ENCODE measurements at places on chromosomes 11 and 22. TPM values are rescaled to one million over a fixed set of nuclear protein-coding genes. Genes with fewer than 3 reads are reported as not detected.

DNA sequence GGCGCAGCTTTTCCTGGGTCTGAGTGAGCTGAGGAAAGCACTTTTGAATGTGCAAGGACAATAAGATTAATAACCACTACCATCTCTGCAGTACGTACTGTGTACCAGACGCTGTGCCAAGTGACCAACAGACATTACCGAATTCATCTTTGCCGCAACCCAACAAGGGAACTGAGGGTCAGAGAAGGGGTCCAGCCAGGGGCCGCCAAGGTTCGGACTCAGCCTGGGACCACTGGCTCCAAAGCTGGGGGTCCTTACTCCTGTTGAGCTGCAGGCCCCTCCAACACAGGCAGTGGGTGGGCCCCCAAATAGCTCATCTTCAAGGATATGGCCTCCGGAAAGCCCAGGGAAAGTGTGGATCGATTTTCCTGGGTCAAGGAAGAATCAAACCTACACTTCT lies 55.0 kb upstream of the EMID1 start:
- peaks cover 3% of the 10 kb centered on the region for H3K36me3 ChIP-seq
- H3K4me3 ChIP-seq, result no peak overlapping the region
- no peaks in the 10 kb centered on the region for H3K27me3 ChIP-seq
- H3K4me1 ChIP-seq, result peaks cover 6% of the 10 kb centered on the region

DNA sequence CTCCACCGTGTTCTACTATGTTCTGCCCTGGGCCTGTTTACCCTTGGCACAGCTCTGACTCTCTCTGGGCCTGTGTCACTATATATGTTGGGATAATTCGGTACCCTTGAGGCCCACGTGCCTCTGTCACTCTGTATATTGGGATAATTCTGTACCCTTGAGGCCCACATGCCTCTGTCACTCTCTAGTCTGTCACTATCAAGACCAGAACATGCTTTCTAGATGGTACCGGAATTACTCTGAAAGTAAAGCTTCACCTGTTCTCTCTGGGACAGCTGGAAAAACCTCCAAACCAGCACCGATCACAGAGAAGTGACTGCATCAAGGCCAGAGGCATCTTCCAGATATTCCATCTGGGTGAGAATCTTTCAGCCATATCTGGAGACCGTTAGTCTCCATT lies 9.3 kb upstream of the FCHSD2 start:
- no peak overlapping the region for H3K27ac ChIP-seq
- DNase-seq, result no peak
- no peaks in the 10 kb centered on the region for H3K27me3 ChIP-seq
- H3K36me3 ChIP-seq, result no peaks in the 10 kb centered on the region
- H3K4me3 ChIP-seq, result no peak overlapping the region

DNA sequence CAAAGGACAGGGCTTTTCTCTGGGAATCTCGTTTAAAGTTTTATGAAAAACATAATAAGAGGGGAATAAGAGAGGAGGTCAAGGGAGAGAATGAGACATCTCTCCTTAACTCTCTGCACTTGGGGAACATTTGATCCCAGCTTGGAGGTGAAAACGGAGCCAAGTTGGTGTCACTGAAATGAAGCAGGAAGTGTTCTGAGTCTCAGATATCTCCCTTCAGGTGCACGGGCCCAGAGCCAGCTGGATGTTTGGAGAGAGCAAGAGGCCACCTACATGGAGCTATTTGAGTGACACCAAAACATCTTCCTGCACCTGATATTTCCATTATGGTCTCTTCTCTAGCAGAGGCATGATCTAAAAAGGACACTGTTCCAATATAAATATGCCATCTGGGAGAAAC lies 85.7 kb downstream of the BLID start:
- H3K4me3 ChIP-seq, result no peak overlapping the region
- no peaks in the 10 kb centered on the region for H3K36me3 ChIP-seq
- H3K4me1 ChIP-seq, result no peaks in the 10 kb centered on the region
- H3K27me3 ChIP-seq, result no peaks in the 10 kb centered on the region
- H3K27ac ChIP-seq, result no peak overlapping the region

- H3K4me3 ChIP-seq, result no peak overlapping the region
- peak overlapping the region; percentile 40 for H3K27ac ChIP-seq
- no peaks in the 10 kb centered on the region for H3K27me3 ChIP-seq
Observed at GRCh38 chr22:45612940-45613339, 58.7 kb upstream of the ATXN10 start.

GRCh38 chr11:15621565-15621964 lies 506.8 kb downstream of the INSC start:
- H3K36me3 ChIP-seq, result no peaks in the 10 kb centered on the region
- no peak overlapping the region for H3K27ac ChIP-seq
- no peaks in the 10 kb centered on the region for H3K4me1 ChIP-seq
- DNase-seq, result no peak
- no peaks in the 10 kb centered on the region for H3K27me3 ChIP-seq
- no peak overlapping the region for H3K4me3 ChIP-seq

DNA sequence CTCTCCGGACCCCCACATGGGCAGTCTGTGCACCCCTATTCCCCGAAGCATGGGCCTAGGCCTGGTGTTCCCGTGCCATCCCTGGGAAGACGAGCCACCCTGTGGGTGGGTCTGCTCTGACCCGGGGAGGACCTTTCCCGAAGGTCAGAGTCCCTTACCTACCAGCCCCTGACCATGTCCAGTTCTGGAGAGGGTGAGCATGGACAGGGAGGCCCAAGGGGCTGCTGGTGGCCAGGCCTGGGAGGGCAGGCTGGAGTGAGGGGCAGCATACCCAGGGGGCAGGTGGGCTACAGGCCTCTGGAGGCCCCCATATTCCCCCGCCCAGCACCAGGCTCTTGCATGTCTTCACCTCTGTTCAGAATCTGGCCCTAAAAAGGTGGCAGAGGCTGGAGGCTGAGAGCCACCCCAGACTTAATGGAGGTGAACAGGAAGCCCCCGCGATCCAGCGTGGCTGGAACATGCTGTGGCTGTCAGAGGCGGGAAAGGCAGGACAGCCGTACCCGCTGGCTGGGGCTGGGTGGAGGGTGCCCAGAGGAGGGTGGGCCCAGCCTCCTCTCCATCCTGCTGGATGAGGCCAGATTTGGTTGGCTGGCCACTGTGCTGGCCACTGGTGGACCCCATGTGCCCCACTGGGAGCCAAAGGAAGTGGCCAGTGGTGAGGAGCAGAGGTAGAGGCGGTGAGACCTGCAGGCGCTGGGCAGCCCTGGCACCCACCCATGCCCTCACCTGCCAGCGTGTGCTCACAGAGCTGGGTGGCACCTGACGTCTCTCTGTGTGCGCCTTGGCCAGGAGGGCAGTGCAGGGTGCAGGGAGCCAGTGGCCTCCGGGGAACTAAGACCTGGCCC lies 11.2 kb upstream of the SYT8 start:
- H3K4me3 ChIP-seq, result no peak overlapping the region
- no peak overlapping the region for H3K27ac ChIP-seq
- no peaks in the 10 kb centered on the region for H3K36me3 ChIP-seq
- H3K27me3 ChIP-seq, result no peaks in the 10 kb centered on the region
- H3K4me1 ChIP-seq, result peaks cover 15% of the 10 kb centered on the region
- no peak for DNase-seq

DNA sequence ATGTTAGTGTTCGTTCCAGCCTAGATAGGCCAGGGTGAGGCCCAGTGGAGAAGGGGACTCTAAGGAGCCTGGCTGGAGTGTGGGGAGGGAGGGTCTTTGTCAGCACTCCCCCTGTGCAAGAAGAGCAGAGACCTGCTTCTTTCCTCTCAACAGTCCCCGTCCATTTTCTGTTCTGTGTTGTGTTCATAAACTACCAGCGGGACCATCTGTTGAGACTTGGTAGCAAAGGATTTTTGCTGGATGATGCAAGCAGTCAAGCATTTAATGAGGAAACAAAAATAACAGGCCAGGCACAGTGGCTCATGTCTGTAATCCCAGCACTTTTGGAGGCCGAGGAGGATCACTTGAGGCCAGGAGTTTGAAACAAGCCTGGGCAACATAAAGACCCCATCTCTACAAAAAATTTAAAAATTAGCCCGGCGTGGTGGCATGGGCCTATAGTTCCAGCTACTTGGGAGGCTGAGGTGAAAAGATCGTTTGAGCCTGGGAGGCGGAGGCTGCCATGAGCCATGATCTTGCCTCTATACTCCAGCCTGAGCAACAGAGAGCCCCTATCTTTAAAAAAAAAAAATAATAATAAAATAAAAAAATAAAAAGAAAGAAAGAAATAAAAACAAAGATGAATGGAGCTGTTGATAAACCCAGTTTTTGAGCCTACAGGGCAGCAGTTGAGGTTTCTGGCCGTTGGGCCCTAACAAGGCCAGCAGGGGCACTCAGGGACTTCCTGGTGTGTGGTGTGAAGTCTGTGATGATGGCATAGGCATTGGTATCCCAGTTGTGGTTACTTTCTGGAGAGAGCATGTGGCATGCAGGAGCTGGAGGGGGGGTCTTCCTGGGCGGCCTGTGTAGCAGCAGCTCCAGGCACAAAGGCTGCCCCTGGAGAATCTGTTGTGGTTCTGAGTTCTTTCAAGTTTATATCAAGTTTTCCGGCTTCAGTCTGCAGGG lies 1.7 kb upstream of the TXNRD2 start:
- H3K36me3 ChIP-seq, result no peaks in the 10 kb centered on the region
- peak overlapping the region; percentile 95 for H3K4me3 ChIP-seq
- no peaks in the 10 kb centered on the region for H3K27me3 ChIP-seq
- H3K4me1 ChIP-seq, result peaks cover 73% of the 10 kb centered on the region

GRCh38 chr11:10686311-10686710 lies 7.2 kb downstream of the IRAG1 start:
- no peak overlapping the region for H3K4me3 ChIP-seq
- peaks cover 77% of the 10 kb centered on the region for H3K4me1 ChIP-seq
- DNase-seq, result no peak
- peaks cover 18% of the 10 kb centered on the region for H3K36me3 ChIP-seq
- no peaks in the 10 kb centered on the region for H3K27me3 ChIP-seq
- H3K27ac ChIP-seq, result peak overlapping the region; percentile 19

GRCh38 chr22:46121523-46122287 lies 28.6 kb upstream of the PPARA start:
- no peak for DNase-seq
- no peaks in the 10 kb centered on the region for H3K36me3 ChIP-seq
- no peaks in the 10 kb centered on the region for H3K27me3 ChIP-seq
- no peak overlapping the region for H3K4me3 ChIP-seq
- H3K27ac ChIP-seq, result no peak overlapping the region

GRCh38 chr11:131998020-131998419 lies 627.6 kb downstream of the NTM start:
- no peaks in the 10 kb centered on the region for H3K36me3 ChIP-seq
- H3K27me3 ChIP-seq, result no peaks in the 10 kb centered on the region
- DNase-seq, result no peak
- no peaks in the 10 kb centered on the region for H3K4me1 ChIP-seq
- no peak overlapping the region for H3K4me3 ChIP-seq

- no peaks in the 10 kb centered on the region for H3K27me3 ChIP-seq
- DNase-seq, result no peak
- no peak overlapping the region for H3K27ac ChIP-seq
Observed at GRCh38 chr11:78453140-78453935, 35.7 kb upstream of the GAB2 start.

GRCh38 chr11:105732611-105733010 lies 122.7 kb downstream of the GRIA4 start:
- no peak overlapping the region for H3K27ac ChIP-seq
- H3K36me3 ChIP-seq, result no peaks in the 10 kb centered on the region
- no peaks in the 10 kb centered on the region for H3K27me3 ChIP-seq

- no peak overlapping the region for H3K4me3 ChIP-seq
- no peak overlapping the region for H3K27ac ChIP-seq
- no peaks in the 10 kb centered on the region for H3K36me3 ChIP-seq
- DNase-seq, result no peak
- no peaks in the 10 kb centered on the region for H3K4me1 ChIP-seq
- H3K27me3 ChIP-seq, result no peaks in the 10 kb centered on the region
Observed at GRCh38 chr11:13782390-13783075, 114.1 kb downstream of the FAR1 start.

DNA sequence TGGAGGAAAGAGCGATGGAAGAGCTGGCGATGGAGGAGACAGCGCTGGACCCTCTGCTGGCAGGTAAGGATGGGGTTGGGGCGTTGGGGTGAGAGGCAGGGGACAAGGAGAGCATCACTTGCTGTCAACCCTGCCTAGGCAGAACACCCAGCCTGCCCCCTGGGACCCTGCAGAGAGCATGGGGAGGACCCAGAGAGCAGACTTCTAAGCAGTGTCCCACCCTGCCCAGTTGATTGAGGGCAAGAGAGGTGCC lies 111.6 kb upstream of the ANO1 start:
- no peak overlapping the region for H3K27ac ChIP-seq
- DNase-seq, result no peak
- H3K4me1 ChIP-seq, result peaks cover 17% of the 10 kb centered on the region
- H3K36me3 ChIP-seq, result no peaks in the 10 kb centered on the region

DNA sequence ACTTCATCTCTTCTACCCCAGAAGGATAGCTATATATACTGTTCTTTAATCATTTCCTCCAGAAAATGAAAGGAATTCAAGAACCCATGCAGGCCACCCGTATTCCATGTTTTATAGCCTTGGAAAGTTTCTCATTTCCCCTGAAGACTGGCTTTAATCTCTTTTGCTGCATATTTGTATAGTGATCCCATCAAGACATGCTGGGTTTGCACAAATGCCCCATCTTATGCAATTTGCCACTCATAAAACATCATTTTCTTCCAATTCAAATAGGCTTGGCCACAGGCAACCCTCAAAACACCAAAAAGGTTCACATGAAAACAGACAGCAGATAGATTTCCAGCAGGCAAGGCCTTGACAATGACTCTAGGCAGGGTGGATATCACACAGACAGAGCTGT lies 28.3 kb upstream of the APOA1 start:
- no peak overlapping the region for H3K4me3 ChIP-seq
- no peak for DNase-seq
- H3K36me3 ChIP-seq, result peaks cover 88% of the 10 kb centered on the region

- H3K36me3 ChIP-seq, result peaks cover 85% of the 10 kb centered on the region
- no peak overlapping the region for H3K4me3 ChIP-seq
- peaks cover 11% of the 10 kb centered on the region for H3K4me1 ChIP-seq
- DNase-seq, result no peak
- H3K27me3 ChIP-seq, result no peaks in the 10 kb centered on the region
- no peak overlapping the region for H3K27ac ChIP-seq
Observed at GRCh38 chr22:26474682-26475081, 8.9 kb downstream of the HPS4 start.

Gene GAL3ST1
- 1.8 TPM for total RNA-seq

Gene CST6
- total RNA-seq, result not detected

Gene ISX
- not detected for total RNA-seq

Gene OR4A16
- total RNA-seq, result not detected

Gene SLC37A2
- 7.6 TPM for total RNA-seq

Gene CRKL
- 41.1 TPM for total RNA-seq

Gene MYO7A
- total RNA-seq, result 4.8 TPM

Gene KDELR3
- 12.9 TPM for total RNA-seq

All from esophagus muscularis mucosa (tissue), 4 donors.